ENCODE measurements at places on chromosomes 12 and 14.

DNA sequence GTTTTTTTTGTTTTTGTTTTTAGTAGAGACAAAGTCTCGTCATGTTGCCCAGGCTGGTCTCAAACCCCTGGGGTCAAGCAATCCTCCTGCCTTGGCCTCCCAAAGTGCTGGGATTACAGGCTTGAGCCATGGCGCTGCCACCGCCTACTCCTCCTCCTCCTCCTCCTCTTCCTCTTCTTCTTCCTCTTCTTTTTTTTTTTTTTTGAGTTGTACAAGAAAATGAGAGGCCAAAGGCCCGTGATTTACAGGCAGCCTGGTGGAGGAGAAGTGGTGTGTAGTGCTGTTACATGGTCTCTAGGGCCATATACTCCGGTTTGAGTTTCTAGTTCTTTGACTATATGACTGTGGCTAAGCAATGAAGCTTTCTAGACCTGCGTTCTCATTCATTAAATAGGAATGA, 29.6 kb upstream of the SPPL3 start:
- no peak for DNase-seq

- DNase-seq, result no peak
These were observed 63.5 kb downstream of the ST8SIA1 start for GRCh38 chr12:22271023-22271422.

DNA sequence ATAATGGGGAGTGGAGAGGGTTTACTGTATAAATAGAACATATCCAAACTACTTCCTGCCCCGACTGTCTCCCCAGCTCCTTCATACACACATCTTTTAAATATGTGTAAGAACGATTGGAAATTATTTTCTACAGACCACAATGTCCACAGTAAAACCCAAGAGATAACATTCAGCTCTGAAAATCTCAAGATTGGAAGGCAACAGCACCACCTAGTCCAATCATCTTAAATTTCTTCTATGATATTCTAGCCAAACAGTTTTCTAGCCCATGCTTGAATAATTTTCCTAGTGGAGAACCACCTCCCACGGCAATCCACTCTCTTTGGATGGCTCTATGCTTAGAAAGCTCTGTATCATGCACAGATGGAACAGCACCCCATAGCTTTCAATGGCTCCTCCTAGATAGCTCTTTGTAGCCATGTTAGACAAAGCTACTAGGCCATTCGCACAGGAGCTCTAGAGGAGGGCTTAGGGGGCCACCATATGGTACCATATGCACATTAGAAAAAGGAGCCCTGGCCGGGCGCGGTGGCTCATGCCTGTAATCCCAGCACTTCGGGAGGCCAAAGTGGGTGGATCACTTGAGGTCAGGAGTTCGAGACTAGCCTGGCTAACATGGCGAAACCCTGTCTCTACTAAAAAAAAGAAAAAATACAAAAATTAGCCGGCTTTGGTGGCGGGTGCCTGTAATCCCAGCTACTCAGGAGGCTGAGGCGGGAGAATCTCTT, 18.1 kb downstream of the VDR start:
- no peak for DNase-seq

DNA sequence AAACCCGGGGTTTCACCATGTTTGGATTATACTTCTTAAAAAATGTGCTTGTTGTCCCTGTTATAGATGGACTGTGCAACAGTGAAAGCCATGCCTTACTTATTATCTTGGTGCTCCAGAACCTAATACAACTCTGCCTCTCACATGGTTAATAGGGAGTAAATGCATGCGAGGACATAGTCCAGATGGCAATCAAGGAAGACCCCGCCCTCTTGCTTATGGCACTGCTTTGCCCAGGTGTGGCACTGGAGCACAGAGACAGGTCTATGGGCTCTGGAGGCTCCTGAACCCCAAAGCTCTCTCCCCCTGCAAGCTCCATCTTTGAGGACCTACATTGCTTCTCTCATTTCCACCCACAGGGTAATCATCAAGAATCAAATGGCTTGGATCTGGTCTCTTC, 162.1 kb upstream of the NTF3 start:
- no peak for DNase-seq

DNA sequence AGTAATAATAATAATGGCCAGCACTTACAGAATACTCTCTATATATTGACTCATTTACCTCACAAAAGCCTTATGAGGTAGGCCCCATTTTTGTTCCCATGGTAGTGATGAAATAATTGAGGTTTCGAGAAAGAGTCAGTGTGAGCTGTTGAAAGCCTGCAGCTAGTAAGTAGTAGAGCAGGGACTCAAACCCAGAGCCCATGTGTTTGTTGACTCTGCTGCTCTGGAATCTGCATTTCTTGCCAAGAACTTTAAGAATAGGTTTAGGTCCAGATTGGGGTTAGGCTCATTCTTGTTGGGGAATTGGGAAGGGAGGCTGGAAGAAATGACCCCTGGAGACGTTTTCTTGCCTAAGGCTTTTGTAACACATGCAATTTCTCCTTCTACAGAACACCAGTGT, 27.9 kb downstream of the DYRK4 start:
- no peak for DNase-seq

DNA sequence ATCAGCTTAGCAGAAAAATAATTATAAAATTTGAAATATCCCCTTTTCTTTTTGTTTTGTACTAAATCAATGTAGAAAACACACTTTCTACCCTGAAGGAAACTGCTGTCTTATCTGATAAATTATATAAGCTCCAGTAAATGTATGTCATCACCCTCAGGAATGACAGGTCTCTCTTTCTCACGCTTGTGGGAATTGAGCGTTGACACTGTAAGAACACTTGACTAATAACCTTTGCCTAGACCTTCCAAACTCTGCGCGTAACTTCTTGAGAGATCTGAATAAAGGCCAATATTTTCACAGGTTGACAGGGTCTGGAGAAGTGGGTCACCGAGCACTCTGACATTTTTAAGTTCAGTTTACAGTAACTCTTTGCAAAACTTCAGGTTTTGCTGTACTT, 138.5 kb downstream of the BCAT1 start:
- DNase-seq, result no peak

- DNase-seq, result peak; percentile 60
These were observed 65.3 kb upstream of the C14orf180 start for GRCh38 chr14:104514156-104514848.

DNA sequence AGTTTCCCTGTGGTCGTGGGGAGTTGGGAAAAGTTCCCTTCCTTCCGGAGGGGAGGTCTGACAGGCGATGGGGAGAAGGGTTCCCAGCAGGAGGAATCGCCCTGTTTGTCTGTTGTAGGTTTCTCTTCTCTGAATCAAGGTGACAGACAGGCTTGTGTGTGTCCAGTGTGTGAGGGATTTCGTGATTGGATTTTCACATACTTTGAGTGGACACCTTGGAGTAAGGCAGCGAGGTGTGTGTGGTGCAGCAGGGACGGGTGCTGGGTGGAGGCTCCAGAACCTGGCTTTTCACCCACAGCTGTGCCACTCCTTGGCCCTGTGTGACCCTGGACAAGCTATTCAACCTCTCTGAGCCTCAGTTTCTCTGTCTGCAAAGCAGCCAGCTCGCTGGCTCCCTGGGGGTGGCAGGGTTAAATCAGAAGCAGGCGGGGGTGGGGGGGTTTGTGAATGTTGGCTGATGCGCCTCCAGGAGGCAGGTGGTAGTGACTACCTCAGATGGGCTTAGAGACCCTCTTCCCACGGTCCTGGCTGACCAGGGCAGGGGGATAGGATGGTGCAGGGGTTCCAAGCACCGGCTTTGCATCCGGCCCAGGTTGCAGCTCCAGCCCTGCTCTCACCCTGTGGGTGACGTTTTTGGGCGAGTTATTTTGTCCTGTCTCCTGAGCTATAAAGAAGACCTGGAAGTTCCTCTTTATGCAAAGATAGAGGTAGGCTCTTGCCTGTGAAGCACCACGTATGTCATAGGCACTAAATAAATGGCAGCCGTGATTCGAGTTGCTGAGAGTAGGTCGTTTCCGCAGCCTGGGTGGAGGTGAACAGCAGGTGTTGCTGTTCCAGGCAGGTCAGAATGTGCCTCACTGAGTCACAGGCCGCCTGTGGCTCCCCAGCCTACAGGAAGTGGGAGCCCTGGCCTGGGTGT, 679 bp downstream of the BDKRB2 start:
- DNase-seq, result no peak

DNA sequence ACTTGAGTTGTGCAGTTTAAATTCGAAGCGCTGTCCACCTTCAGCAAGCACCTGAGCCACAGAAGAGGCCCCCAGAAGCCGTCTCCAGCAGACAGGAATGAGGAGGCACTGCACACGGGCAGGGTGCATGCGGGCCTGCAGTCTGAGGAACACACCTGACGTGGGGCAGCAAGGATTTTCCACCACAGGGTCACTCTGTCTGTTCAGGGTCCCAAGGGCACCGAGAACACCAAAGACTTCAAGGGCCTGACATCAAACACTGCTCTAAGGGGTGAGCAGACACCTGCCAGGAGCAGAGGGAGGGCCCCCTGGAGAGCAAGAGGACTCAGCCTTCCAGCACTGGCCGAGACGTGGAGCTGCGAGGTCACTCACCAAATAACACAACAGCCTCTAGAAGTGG, 99.7 kb upstream of the C14orf180 start:
- no peak for DNase-seq

- DNase-seq, result no peak
These were observed 112.2 kb downstream of the CHST11 start for GRCh38 chr12:104568935-104569334.

DNA sequence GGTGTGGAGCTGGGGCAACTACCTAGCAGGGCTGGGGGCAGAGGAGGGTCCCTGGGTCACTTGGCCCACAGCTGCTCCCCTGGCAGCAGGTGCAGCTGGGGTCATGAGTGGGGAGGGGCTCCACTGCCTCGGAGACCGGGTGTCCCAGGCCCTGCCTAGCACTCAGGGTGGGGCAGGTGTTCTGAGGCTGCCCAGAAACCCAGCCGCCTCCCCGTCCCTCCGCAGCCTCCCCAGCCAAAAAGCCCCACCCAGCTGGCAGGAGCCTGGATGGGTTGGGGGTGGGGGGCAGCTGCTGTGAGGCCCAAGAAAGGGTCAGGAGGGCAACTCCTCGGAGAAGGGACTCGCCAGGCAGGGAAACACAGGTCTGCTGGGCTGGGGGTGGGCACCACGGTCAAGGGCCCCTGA, 11.2 kb downstream of the AHNAK2 start:
- peak; percentile 49 for DNase-seq

GRCh38 chr12:124509300-124509675, 58.1 kb downstream of the NCOR2 start:
- no peak for DNase-seq

- DNase-seq, result no peak
These were observed 210.9 kb downstream of the MED13L start for GRCh38 chr12:116066381-116067230.

GRCh38 chr12:44876544-44877410, 662 bp upstream of the NELL2 start:
- DNase-seq, result peak; percentile 38

- DNase-seq, result no peak
These were observed 11.5 kb upstream of the KANSL2 start for GRCh38 chr12:48693572-48693971.

- no peak for DNase-seq
These were observed 200.1 kb downstream of the DAD1 start for GRCh38 chr14:22388669-22389595.

- DNase-seq, result no peak
These were observed 3.4 kb downstream of the ARG2 start for GRCh38 chr14:67623114-67623513.

DNA sequence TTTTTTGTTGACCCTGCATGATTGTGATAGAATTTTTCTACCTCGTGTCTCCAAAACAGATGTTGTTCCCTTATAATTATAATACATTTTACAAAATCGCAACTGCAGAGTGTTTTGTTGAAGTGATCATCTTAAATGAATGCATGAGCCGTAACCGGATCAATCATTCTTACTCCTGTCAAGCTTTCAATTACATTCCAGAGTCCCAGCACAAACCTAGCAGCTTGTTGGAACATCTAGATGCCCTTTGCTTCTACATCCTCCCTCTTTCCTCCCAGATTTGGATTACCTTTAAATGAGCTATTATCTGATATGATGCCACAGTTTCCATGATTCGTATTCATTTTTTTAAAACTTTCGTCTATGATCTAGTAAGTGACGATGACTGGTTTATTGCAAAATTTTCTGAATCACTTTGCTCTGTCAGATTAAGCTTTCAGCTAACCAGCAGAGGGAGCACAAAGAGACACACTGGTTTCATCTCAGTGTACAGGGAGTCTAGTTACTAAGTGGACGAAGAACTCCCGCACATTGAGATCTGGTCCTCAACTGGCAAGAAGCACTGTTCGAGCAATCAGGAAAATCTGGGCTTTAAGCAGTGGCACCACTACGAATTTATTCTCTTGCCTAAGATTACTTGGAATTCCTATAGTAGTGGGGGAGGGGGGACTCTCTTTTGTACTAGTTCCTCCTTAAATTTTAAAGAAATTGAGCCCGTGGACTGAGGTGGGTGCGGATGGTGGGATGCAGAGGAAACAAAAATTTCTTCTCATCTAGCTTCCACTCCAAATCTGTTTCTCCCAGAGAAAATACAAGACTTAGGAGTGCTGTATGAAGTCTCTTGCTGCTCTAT, 40.9 kb downstream of the TSHR start:
- no peak for DNase-seq

DNA sequence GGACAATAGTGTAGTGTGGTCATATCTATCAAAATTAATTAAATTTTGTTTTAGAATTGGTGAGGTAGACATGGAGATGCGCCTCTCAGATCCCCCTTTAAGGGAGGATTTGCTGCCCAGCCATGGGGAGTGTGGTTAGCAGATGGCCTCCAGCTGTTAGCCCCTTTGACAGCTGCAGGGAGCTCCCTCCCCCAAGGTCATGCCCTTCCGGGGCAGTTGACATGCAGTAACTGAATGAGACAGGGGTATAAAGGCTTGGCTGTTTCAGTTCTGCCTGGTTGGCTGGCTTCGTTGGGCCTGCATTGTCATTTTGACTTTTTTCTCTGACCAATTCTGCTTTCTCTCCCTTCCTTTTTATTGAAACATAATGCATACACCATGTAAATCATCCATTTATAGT, 291.5 kb upstream of the SRRM4 start:
- DNase-seq, result no peak

DNA sequence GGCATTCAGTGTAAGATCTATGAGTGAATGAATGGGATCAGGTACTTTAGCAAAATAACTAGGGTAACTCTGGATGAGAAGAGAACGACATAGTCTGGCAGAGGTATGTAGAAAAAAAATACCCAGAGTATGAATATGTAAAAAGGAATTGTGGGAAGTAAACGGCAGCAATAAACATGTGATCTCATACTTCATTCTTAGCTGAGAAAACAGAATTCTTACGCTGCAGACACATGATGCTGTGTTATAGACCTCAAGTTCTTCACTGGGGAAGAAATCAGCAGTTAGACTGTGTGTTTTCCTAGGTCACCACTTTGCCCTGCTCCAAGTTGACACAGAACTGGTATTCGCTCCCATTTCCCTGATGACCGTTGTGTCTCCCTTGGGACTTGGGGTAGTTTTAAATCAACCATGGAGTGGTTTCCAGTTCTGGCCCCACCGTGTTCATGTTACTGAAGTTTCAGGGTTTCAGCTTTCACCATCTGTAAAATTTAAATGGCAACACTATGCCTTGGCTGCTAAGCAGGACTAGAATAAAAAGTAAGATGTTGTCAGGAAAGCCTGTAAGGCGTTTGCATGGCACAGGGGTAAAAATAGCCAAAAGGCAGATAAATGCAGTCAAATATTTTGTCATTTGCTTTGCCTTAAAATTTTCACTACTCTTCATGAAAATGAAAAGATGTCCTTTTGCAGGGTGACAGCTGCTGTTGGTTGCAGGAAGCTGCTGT, 223.7 kb downstream of the PELI2 start:
- no peak for DNase-seq

Data from Right ventricle myocardium superior (tissue), 1 donor.